ENCODE measurements at places on chromosomes 5 and 9.

GRCh38 chr5:137122075-137122474 lies 377.1 kb downstream of the SPOCK1 start:
- DNase-seq: no peak

DNA sequence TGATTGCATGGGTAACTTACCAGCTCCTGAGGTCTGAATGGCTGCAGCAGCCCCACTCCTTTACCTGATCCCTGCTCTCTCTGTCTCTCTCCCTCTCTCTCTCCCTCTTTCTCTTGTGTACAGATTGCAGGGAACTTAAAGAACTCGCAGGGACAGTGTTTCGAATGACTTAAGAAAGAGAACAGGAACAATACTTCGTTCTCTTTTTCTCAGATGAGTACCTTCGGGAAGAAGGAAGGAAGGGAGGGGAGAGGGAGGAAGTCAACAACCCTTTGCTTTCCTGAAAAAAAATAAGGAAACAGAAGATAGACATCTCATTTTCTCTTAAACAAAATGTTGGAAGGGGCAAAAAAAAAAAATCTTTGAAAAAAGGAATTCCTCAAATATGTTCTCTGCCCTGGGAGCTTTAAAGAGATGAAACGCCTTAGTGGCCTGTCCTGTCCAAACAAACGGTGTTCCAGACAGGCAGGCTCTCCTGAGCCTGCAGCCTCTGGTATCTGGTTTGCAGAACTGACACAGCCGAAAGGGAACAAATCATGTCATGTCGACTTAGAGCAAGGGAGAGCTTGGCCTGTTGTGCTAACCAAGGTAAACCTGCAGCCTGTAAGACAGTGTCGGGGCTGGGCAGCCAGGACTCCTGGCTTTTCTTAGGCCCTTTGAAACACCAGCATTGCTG lies at the start of gene ZNF366:
TSS of gene ZNF366 (minus strand) at position 180 of the 676 bp plus-strand sequence. CDS start 45,914 bp downstream, outside the sequence.
- DNase-seq: no peak

DNA sequence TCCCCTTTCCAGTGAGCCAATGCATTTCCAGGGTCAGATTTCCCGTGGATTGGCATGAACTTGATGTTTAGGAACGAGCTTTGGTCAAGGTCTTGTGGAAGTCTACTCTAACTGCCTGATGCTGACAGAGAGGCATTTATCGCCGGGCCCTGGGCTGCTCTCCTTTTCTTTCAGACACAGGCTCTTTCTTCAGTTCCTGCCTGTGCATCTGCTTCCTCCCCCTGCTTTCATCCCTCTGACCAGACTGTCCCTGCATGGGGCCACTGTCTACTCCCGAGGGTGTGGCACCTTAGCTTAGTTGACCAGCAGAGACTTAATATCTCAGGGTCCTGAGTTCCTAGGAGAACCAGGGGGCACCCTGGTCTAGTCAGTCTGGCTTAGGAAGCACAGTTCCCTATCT lies 41.2 kb downstream of the RALGPS1 start:
- DNase-seq: no peak

DNA sequence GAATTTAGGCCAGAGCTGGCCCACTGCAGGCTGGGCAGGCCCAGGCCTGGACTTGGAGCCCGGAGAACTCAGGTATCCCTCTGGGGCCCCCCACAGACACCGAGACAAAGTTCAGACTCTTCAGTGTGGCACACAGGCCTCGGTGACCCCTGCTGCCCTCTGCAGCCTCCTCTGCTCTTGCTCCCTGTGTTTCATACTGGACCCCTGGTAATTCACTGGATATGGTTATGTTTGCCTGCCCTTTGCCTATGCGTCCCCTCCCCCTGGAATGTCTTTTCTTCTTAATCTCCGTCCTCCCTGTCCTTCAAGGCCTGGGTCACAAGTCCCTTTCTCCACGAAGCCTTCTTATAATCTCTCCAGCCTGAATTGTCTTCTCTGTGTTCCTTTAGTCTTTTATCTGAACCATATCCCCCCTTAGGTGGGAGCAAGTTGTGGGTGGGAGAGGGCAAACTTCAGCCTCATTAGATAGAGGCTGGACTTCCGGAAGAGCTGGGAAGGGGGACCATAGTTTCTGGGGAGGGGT lies 30.1 kb downstream of the GSN start:
- DNase-seq: no peak

DNA sequence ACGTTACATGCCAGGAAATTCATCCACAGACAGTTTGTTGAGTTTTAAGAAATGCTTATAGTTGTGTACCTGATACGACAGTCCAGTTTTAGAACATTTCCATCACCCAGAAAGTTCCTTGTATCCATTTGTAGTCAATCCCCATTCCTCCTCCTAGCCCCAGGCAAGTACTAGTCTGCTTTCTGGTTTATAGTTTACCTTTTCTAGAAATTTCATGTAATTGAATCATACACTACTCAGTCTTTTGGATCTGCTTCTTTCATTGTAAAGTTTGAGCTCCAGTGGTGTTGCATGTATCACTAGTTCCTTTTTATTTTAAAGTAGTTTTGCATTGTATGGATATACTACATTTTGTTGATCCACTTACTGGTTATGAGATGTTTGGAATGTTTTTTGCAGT lies 291.2 kb downstream of the AOPEP start:
- DNase-seq: no peak

GRCh38 chr9:1354086-1354485 lies 303.9 kb downstream of the DMRT2 start:
- no peak for DNase-seq

- DNase-seq: peak; percentile 44
These were observed 9.9 kb downstream of the REEP2 start for GRCh38 chr5:138448481-138449398.

DNA sequence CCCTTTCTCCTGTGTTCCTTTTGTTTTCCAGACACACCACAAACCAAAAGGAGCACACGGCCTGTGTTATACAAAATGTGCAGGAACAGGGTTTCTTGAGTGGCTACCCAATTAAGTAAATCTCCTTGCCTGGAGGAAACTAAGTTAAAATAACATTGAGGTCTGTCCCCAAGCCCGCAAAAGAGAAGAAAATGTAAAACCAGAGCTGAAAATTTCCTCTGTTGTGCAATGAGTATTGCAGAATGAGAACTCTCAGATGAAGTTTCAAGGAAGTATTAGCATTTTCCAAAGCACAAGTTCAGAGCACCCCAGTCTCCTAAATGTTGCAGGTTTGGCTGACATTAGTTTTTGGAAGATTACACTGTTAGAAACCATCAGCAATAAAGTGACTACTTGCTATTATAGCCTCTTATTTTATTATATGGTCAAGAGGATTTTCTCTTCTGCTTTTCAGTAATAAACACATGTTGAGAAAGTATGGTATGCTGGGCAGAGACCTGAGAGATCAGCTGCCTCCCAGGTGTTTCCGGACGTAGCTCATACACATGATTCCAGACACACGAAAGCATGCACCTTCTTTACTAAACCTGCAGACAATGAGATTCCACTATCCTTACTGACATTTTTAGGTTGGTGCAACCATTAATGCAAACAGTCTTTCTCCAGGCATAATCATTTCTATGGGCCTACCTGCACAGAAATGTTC lies 161.3 kb downstream of the SNCAIP start:
- no peak for DNase-seq

DNA sequence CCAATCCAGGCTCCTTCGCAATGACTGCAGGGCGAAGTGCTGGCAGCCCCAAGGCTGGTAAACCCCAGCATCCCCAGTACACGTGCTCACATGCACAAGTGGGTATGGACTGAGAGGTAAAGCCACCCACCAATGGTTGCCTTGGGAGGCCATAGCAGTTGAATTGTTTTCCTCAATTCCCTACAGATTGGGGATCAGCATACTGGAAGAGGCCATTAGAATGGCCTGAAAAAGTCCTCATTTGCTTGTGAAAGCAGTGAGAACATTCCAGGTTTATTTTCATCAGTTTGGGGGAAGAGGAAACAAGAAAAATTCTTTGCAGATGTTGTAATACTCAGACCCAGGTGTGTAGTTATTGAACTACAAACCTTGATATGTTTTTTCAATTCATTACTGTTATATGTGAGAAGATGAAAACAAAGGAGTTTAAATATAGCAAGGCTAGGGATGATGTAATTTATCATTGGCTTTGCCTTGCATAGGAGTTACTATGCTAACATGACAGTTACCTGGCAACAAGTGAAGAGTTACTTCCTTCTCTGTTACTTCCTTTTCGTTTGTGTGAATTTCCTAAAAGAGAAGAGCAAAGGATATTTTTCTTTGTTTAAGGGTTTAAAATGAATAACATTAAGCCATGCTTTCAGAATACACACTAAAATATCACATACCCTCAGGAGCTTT lies 36.4 kb downstream of the MTMR12 start:
- DNase-seq: peak; percentile 22

DNA sequence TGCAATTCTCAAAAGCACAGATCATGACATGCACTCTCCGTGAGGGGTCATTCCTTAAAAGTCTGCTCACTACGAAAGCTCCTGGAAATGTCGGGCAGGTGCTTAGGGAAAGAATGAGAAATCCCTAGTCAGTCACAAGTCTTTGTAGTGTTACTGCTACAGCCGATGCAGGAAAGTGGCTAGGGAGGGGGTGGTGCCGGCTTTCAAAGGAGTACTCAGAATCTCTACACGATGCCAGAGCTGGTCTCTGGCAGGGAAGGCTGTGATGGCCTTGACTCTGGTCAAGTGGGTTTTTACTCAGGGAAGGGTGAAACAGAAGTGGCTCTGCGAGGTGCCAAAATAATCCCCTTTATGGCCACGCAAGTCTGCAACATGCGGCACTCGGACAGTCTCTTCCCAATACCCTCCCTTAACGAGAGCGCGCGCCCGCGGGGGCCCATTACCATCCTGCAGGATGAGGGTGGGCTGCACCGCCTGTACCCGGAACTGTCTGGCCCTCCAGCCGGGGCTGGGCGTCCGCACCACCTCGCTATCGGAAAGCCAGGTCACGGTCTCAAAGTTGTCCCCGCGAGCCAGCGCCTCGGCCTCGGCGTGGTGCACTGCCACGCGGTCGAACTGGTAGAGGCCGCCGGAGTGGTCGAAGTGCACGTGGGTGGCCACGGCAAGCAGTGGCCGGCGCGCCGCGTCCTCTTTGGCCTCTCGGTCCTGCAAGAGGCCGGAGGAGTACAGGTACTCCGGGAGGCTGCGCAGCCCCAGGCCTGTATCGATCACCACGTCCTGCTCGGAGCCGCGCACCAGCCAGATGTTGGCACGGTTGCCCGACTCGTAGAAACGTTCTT lies 956 bp downstream of the MBLAC2 start:
- DNase-seq: peak; percentile 1

DNA sequence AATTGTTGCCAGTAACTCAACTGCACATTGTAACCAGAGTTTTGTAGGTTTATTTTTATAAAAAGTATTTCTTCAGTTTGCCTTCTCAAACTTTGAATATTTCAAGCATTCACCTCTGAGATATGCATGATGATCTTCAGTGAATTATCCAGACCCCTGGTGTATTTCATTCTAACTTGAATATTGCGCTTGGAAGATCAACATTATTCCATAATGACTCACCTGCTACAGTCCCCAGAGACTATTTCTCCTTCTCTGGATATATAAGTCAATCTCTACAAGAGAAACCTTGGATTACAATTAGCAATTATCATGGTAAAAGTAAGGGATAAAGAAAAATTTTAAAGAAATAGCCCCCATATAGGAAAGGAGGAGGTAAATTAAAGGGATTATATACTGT lies 1041.0 kb downstream of the TLE1 start:
- no peak for DNase-seq

GRCh38 chr9:20148416-20148815 lies 359.6 kb upstream of the SLC24A2 start:
- DNase-seq: no peak

GRCh38 chr9:107906074-107906473 lies 416.5 kb upstream of the KLF4 start:
- no peak for DNase-seq

DNA sequence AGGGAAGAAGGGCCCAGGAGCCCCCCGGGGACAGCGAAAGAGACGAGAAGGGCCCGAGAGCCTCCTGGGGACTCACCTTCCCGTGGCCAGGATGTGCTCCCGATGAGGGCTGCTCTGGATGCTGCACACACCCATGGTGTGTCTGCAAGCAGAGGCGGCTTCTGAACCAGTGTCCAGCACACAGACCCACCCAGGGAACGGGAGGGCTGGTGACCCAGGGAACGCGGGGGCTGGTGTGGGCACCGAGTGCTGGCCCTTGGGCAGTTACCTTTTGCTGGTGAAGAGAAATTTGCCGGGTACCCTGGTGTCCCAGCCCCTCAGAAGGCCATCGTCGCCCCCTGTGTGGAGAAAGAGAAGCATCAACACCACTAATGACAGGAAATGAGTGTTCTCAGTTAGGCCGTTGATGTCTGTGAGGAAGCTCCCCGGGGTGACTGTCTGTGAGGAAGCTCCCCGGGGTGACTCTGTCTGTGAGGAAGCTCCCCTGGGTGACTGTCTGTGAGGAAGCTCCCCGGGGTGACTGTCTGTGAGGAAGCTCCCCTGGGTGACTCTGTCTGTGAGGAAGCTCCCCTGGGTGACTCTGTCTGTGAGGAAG lies 13.2 kb downstream of the MRPL41 start:
- DNase-seq: no peak

- DNase-seq: peak; percentile 53
These were observed 81.3 kb downstream of the GADD45G start for GRCh38 chr9:89686126-89686525.

GRCh38 chr9:109710830-109711229 lies 69.2 kb upstream of the PALM2AKAP2 start:
- no peak for DNase-seq

- no peak for DNase-seq
These were observed 51.4 kb downstream of the ACER2 start for GRCh38 chr9:19460243-19460642.

DNA sequence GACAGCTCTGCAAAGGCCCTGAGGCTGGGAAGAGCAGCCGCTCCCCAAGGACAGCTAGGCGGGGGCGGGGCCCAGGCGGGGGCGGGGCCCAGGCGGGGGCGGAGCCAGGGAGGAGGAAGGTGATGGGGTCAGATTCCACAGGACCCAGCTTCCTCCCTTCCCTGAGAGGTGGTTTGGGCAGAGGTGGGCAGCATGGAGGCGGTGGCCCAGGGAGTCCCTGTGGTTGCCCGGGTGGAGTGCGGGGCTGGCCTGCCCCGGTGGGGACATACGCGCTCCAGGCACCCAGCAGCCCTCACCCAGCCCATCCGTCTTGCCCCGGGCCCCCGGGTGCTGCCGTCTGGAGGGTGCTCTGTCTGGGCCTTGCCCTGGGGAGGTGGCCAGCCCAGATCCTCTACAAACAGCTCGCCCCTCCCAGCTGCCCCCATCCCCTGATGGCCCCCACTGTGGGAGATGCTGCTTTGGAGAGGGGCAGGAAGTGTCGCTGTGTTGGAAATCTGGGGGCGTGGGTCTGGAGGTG lies 11.0 kb upstream of the RNU6ATAC start:
- DNase-seq: no peak

- DNase-seq: no peak
These were observed 23.6 kb downstream of the ARPC5L start for GRCh38 chr9:124885551-124885950.

DNA sequence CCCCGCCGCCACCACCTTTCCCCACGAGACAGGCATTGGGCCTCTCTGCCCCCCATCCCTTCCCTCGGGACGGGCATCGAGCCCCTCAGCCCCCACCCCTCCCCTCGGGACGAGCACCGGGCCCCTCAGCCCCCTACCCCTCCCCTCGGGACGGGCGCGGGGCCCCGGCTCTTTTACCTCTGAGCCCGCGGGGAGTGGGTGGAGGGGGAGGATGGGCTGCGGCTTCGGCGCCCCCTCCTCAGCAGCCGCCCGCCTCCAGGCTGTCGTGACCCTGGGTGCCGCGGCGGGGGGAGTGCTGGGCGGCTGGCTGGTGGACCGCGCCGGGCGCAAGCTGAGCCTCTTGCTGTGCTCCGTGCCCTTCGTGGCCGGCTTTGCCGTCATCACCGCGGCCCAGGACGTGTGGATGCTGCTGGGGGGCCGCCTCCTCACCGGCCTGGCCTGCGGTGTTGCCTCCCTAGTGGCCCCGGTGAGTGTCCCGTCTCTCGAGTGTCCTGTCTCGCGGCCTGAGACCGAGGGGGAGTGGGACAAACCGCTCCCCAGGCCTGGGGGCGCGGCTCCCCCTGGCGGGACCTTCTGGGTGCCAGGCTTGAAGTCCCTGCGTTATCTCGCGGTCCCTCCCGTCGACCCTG lies 791 bp downstream of the SLC2A8 start:
- no peak for DNase-seq

All from NCI-H1694 (cell line).